ENCODE measurements at places on chromosomes 1 and 21.

GRCh38 chr1:233613252-233614172 lies at the start of gene KCNK1:
TSS of gene KCNK1 (plus strand) at chr1:233614106. CDS start at chr1:233614172, 66 bp downstream.
- no peak for DNase-seq

DNA sequence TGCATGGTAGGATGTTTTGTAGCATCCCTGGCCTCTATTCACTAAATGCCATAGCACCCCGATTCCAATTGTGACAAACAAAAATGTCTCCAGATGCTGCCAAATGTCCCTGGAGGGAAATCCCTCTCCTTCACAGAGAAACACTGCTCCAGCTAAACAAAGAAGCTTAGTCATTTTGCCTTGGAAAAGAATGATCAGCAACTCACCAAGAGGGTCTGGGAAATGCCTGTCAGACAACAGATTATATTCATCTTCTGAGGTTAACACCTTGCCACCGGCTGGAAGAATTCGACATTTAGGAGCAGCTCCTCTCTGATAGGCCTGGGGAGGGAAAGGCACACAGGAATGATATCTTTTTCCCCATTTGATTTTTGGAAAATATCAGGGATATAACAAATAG lies 84.4 kb downstream of the NIBAN1 start:
- DNase-seq: no peak

GRCh38 chr1:53411541-53412152 lies 47.6 kb upstream of the DMRTB1 start:
- no peak for DNase-seq

DNA sequence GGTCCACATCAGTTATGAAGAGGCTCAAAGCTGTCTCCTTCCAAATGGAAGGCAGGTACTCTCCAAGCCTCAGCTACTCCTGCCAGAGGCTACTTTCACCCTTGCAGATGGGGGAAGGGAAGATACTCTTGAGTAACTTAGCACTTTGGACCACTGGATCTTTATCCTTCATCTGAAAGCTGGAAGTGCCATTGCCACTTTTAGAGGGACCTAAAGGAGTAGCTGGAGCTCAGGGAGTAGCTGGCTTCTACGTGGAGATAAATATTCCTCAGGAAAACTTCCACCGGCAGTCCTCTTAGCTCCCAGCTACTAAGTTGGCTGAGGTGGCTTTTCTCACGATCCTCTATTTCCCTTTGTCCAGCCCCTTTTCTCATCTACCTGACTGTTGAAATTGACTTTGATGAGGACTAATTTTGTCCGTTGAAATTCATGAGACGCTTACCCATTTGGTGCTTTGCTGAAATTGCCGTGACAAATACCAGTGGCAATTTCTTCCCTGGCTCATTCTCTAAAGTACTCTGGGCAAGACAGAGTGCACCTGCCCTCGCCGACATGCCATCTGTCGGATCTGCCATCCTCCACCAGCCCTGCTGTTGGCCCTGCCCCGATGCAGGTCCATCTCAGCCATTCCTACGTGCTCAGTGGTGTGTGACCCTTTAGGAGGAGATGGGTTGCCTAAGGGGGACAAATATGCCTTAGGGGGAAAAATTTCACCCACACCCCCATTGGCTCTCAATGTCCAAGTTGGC lies 13.6 kb downstream of the IGSF21 start:
- DNase-seq: no peak

DNA sequence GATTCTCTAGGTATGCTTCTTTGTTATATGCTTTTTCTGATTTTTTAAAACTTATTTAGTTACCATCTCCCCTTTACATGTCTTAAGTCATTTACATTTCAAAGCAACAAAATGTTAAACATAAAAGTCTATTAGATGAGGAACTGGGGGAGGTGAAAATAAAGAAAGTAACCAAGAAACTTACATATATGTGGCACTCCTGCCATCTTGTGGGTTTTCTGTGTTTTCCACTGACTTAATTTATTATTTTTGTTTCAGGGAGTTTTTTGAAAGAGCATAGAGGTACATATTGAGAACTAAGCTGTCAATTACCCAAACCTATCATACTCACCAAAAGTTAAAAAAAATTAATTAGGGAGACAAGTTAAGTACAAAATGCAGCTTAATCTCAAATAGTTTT lies 1531.1 kb downstream of the MRPL39 start:
- no peak for DNase-seq

GRCh38 chr1:156495401-156496140 lies 5.0 kb downstream of the MEF2D start:
- DNase-seq: no peak

DNA sequence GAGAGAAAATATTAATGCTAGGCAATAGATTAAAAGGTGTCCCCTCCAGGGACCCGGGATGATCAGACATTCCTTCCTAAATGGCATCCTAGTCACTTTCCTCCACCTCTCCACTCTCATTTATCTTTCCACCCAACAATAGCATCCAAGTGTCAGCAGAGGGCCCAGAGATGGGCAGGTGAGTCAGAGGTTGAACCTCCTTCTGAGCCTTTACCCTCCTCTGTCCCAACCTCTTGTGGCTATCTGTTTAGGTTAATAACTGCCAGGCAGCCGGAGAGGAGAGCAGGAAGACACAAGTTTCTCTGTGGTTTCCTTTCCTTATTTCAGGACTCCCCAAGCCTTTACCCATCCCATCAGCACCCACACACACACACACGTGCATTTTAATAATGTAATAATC lies 4.1 kb downstream of the GJA5 start:
- no peak for DNase-seq

DNA sequence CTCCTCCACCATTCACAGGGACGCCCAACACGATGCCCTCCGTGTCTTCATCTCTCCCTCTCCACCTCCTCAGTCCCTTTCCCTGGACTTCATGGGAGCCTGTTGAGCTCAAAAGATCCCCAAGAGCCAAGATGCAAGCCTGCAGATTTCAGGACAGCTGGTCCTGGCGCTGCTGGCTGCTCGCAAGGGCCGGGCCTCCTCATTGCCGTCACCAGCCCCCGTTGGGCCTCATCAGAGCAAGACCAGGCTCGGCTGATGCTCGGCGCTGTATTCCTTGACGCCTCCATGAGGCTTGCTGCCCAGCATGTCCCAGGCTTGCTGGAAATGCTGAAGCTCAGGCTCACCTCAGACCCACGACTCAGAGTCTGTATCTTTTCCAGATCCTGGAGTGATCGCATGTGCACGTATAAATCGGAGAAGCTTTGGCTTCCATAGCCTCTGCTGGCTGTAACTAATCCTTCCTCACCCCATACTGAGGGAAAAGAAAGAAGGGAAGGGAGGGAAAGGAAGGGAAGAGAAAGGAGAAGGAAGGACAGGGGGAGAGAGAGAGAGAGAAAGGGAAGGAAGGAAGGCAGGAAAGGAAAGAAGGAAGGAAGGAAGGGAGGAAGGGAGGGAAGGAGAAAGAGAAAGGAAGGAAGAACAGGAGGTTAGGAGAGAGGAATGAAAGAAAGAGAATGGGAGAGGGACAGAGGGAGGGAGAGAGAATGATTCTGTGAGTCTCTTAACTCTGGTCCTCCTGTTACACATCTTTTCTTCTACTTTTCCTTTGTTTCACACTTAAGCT lies 94.6 kb downstream of the KCNJ15 start:
- DNase-seq: no peak

DNA sequence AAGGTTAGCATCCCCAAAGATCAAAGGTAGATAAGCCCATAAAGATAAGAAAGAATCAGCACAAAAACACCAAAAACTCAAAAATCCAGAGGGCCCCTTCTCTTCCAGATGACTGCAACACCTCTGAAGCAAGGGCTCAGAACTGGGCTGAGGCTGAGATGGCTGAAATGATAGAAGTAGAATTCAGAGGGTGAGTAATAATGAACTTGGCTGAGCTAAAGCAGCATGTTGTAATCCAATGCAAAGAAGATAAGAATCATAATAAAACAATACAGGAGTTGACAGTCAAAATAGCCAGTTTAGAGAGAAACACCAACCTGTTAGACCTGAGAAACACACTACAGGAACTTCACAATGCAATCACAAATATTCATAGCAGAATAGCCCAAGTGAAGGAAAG lies 406.9 kb upstream of the CXADR start:
- DNase-seq: no peak

DNA sequence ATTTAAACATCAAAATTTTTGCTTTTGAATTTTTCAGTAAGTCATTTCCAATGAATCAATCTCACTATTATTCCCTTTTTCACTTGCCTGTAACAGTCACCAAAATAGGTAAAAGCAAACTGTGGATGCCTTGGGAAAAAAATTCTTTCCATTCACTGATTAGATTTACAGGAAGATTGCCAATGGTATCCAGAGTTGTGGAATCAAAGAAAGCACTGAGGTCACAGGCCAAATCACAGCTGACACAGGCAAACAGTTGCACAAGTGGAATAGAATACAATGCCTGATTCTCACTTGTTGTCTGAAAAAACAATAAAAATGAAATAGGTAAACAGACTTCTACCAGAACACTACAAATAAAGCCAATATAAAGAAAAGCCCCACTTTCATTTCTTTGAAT lies 48.4 kb downstream of the LTN1 start:
- DNase-seq: no peak

- DNase-seq: no peak
Observed at GRCh38 chr1:81020506-81020905, 780.2 kb upstream of the ADGRL2 start.

DNA sequence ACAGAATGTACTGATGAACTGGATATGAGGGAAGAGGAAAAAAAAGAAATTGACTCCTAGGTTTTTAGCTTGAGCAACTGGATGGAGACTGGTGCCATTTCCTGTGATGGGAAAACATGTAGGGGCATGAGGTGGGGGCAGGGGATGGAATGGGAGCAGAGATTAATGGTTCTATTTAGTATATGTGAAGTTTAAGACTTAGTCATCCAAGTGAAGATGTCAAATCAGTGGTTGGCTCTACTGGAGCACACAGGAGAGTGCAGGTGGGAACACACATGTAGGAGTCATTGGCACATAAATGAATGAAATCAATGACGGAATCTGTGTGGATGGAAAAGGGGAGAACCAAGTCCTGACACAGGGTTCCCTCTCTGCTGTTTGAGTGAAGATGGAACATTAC lies 224.4 kb upstream of the COA6 start:
- no peak for DNase-seq

DNA sequence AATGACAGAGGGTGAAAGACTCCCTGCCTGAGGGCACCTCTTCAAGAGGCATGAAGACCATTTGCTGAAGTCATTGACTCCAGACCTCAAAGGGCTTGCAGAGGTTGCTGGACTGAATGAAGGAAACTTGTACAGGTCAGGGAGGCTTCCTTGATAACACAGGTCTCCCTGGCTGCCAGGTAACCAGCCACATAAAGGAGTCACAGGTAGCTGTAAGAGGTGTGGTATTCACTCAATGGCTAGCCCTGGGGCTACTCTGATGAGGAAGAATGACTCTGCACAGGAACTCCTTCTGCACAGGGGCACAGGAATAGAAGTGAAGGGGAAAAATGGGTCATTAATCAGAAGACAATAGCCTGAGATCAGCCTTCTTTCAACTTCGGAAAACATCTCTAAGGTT lies 187.5 kb downstream of the LMX1A start:
- no peak for DNase-seq

GRCh38 chr1:161182214-161182613 lies 4.9 kb upstream of the B4GALT3 start:
- DNase-seq: peak; percentile 25

DNA sequence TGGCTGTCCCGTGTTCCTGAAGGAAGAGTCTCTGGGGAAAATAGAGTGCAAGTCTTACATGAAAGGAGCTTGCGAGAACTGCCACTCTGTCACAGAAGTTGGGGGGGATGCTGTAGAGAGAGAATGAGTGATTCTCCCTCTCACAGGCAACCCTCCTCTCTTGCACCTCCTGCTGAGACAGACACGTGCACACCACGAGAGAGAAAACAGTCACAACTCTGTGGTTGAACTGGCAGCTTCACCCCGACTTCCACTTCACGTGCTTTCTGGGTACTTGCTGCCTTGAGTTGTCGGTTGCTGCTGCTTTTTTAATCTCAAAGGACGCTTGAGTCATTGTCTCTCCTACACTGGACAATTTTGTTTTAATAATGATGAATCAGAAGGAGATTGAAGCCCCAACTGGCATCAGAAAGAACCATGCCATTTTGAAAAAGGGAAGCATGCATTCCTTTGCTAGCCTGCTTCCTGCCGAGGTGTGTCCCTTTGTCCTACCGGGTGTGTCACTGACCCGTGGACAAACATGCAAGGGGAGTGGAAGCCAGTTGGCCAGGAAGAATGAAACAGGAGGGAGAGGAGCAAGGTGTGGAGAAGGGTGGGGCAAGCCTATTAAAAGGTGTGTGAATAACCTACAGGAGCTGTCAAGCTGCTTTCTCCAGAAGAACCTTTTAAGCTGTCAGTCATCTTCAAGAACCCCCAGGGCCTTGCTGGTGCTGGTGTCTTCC lies 164.2 kb downstream of the CACNA1E start:
- DNase-seq: no peak

GRCh38 chr1:29953961-29954360 lies 717.6 kb downstream of the PTPRU start:
- no peak for DNase-seq

DNA sequence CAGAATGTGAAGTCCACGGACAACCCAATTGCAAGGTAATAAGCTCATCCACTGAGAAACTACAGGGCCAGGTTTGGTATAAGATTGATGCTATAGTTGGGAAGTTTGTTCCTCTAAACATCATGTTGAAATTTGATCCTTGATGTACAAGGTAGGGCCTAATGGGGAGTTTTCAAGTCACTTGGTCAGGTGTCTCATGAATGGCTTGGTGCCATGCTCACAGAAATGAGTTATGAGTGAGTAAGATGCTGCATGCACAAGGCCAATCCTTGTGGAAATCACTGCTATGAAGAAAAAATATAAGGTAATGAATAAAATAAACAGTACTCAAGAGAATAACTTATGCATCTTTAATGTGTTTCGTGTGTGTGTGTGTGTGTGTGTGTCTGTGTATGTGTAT lies 1891.2 kb downstream of the NCAM2 start:
- no peak for DNase-seq

DNA sequence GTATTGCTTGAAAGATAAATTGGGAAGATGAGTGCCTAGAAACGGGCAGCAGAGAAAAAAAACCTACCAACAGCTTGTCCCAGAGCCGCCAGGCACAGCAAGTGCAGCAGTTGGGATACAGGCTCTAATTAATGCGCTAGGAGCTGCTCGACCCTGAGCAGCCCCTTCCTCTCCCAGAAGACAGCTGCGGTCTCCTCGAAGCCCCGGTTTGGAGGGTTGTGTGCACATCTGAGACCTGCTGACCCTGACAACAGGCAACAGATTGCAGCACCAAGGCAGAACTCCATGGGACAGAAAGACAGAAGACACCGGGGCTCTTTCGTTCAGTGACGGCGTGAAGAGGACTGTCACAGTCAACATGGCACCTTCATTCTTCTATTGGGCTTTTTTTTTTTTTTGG lies 101.4 kb downstream of the TSEN15 start:
- no peak for DNase-seq

Data from T-helper 22 cell (primary cell).